SIG-M5 (cell line): ENCODE measurements at places on chromosomes 5 and 9.

DNA sequence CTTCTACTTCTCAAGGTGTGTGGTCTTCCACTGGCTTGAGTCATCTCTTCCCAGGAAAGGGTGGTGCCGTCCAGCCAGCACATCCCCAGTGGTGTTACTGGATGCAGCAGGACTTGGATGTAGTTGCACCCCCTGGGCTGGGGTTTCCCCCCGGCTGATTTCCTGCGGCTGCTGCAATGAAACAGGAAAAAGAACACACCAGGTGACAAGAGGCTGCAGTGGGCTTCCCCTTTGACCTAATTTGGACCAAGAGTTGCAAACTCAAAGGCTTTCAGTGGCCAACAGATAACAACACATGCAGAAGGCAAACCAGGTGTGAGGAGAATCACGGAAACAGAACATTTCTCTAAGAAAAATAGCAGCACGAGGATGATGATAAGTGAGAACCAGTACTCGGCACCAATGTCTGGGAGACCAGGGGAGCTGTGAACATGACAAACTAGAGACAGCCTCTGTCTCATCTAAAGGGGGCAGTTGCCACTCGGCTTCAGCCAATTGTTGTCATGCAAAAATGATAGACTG is 83.7 kb downstream of the PDE6A start:
- DNase-seq, result no peak

GRCh38 chr9:85536076-85536475 is 205.7 kb downstream of the AGTPBP1 start:
- DNase-seq, result no peak

DNA sequence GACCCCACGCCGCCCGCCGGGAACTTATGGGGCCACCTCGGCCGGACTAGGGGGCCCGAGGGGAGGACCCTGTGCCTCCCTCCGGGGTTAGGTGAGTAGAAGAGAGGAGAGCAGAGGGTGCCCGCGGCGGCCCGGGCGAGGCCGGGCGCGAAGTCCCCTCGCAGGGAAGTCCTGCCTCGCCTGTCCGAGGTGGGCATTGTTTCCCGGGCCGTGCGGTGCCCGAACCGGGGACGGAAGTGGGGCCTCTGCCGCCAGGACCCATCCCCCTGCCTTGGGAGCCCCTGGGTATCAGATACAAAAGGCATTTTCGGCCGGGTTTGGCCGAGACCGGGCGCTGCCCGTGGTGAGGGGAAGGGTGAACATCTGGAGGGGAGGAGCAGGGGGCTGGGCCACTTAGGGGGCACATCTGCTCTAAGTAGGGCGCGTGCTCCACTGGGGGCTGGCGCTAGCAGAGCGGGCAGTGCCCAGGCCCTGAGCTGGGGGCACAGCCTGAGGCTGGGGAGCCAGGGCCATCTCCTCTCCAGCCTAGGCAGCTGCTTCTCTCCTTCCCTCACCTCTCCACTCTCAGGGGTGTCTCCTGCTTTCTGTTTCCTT is 48.2 kb downstream of the DAB2IP start:
- DNase-seq, result no peak

DNA sequence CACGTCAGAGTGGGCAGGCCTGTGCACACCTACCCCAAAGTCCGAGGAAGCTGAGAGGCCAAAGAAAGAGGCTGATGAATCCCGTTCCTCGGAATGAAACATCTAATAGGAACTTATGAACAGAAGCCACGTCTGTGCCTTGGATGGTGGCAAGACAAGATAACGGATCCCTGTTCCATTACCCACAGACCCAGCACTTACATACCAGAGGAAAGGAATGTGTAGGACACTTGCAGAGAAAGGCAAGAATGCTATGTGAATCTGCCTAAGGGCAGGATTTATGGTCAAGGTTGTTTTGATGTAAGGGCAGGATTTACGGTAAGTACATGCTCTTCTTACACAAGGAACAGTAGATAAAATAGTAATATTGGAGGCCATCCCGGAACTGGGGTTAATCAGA is 93.2 kb downstream of the WDR41 start:
- no peak for DNase-seq

GRCh38 chr5:21173036-21173435 is 1185.0 kb upstream of the CDH18 start:
- DNase-seq, result no peak
